NCI-H2081 treated with DMSO at 0.1 percent for 48 hours (cell line): ENCODE measurements at places on chromosomes 4 and X.

GRCh38 chrX:118652717-118653116, 74.7 kb upstream of the IL13RA1 start:
- DNase-seq = no peak

- DNase-seq = no peak
Measured at GRCh38 chr4:128379860-128380259, 92.2 kb upstream of the PGRMC2 start.

GRCh38 chrX:100070334-100070849, 339.7 kb downstream of the PCDH19 start:
- no peak for DNase-seq

DNA sequence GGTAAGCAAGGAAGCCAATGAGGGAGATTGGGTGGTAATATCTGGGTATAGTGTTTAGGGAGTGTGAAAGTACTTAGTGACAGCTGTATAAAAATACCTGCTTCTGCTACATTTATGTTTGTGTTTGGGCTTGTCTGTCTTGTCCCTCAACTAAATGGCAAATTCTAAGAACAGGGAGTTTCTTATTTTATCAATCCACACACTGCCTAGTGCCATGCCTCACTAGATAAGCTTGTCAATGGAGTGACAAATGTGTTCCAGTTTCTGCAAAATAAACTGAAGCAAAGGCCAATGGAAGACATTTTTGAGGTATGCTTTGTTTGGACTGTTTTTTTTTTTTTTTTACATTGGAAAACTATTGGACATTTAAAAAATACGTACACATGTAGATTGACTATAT, 418.0 kb downstream of the SH2D1A start:
- no peak for DNase-seq

DNA sequence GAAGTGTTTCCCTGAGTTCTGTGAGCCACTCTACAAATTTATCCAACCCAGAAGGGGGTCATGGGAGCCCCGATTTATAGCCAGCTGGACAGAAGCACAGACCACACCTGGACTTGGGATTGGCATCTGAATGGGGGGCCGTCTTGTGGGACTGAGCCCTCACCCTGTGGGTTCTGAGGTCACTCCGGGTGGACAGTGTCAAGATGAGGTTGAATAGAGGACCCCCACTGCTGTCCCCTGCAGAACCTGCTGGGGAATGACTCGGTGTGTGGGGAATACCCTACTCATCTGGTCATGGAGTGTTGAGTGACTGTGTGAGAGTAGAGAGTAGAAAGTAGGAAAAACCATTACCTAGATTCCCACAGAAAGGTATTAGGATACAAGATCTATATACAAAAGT, 67.5 kb downstream of the ZFYVE28 start:
- no peak for DNase-seq

DNA sequence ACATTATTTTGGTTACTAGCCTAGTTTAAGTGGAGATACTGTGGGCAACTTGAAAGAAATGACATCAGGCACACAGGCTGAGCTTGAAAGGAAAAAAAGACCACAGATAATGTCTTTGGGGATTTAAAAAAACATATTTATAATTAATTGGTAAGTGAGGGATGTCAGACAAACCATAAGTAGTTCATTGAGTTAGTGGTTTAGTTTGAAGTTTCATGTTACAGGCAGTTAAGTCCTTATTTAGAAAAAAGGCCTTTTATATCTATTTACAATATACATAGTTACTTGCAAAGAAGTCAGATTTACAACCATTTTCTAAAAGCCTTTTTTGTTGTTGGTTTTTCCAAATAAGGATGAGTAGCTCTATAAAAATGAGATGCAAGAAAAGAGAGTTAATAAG, 89.2 kb downstream of the CDS1 start:
- no peak for DNase-seq

DNA sequence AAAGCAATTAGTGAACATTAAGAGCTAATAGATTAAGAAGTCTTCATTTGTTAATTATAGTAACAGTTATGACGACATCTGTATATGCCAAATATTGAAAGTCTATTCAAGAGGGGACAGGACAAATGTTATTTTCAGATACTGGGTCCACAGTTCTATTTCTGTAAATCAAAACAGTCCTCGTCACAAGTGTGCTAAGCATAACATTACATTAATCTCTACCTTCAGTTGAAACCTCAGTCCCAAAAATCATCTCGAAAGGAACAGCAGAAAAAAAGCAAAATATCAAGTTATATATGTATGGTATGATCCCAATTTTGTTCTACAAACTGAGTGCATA, 70.3 kb downstream of the APBB2 start:
- no peak for DNase-seq

DNA sequence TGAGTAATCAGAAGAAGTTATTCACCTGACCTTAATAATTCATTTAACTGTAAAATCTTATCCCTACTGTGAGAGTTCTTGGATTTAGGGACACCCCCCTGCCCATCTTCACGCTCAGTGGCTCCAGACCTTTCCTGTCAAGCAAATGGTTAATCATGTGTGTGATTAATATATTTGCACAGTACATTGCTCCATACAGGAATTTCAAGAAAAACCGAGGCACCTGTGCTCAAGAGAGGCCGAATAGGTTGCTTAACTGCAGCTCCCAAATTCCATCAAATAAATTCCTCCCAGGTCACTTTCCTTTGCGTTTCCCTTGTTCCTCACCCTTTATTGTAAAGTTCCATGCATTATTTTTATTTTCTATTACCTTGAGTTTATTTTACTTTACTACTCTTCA, 119.5 kb downstream of the STOX2 start:
- no peak for DNase-seq

GRCh38 chrX:26146024-26146423, 7.9 kb downstream of the MAGEB18 start:
- DNase-seq = no peak

DNA sequence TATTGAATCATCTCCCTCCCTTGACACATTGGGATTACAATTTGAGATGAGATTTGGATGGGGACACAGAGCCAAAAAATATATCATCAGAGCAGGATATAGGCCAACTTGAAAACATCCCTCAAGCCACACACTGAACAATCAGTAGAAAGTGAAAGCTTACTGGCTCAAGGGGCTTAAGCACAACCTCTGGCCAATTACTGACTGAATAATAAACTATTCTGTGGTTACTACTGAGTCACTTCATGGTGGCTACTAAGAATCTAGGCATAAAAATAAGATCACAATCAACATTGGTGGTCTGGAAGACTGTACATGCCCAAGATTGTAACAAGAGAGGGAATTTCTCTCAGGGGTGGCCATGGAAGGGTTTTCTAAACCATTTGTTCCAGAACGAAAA, 27.4 kb upstream of the GPR174 start:
- no peak for DNase-seq

DNA sequence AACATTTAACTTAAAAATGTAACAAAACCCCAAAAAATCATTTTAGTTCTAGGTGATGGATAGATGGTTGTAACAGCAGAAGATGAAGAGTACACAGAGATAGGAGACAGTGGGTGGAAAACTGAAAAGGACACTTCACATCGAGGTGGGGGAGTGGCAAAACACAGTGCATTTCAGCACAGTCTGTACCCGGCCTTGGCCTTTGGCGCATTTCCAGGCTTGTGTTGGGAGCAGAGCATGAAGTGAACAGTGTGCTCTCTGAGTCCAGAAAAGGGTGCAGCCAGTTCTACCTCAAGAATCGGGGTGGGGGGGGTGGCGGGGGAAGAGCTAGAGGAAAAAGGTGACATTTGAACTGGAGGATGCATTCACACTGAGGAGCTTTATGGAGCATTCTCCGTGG, 4.3 kb downstream of the TSPYL2 start:
- DNase-seq = no peak

- no peak for DNase-seq
Measured at GRCh38 chr4:163284304-163284703, 48.1 kb downstream of the NPY1R start.
